ENCODE measurements at places on chromosomes 12 and 14.

- no peak for DNase-seq
Observed at GRCh38 chr12:63149909-63150712, 890 bp downstream of the AVPR1A start.

DNA sequence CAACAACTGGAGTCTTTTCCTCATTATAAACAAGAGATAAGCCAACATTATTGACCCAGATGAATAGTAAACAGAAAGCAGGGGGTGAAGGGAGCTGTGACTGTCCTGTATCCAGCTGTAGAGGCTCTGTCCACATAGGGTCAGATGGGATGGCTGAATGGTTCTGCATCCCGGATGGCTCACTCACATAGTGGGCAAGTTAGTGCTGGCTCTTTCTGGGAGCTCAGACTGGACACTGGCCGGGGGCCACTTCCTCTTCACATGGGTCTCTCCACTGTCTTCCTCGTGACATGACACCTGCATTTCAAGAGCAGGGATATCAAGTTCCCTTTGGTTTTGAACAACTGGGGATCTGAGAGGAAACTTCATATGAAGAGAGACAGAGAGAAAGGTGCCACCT lies 969.6 kb upstream of the TMEM132C start:
- DNase-seq: no peak

GRCh38 chr12:130557886-130558765 lies 158.0 kb downstream of the RIMBP2 start:
- DNase-seq: no peak

GRCh38 chr12:14970473-14970872 lies 2.4 kb upstream of the PDE6H start:
- no peak for DNase-seq

GRCh38 chr14:73755434-73756014 lies 41.3 kb upstream of the PNMA1 start:
- DNase-seq: no peak

- DNase-seq: no peak
Observed at GRCh38 chr14:68143341-68143841, 323.8 kb downstream of the RAD51B start.

DNA sequence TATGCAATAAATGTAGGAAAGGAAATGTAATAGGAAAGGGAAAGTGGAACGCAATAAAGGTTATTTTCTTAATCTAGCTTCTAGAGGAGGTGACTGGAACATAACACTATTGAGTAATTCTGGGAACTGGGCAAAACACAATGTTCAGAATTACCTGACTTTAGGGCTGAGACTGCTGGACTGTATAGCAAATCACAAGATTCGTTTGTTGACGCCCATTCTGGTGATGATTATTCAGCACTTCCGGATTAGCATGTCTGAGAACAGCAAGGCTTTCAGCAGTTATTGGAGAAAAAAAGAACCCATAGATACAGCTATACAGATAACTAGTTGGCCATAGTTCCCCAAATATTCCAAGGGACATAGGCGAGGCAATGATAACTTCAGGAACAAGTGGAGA lies 2.3 kb upstream of the KLRD1 start:
- DNase-seq: no peak

GRCh38 chr14:31781578-31781977 lies 220.4 kb downstream of the NUBPL start:
- DNase-seq: no peak

GRCh38 chr14:70640938-70641547 lies 673 bp upstream of the TTC9 start:
- peak; percentile 29 for DNase-seq

DNA sequence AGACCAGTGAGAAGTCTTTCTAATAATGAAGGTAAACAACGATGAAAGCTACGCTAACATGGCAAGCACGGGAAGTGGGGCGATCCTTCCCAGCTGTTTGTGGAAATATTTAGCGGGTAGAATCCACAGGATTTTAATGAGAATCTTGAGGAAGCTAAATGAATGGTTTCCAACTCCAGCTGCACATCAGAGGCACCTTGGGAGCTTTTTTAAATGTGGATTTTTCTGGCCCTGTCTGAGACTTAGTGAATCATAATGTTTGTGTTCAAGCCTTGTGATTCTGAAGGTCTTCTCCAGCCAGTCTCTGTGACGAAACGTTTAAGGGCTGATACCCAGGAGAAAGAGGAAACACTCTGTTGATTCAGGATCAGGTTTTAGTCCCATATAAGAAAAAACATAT lies 169.8 kb downstream of the CAPZA3 start:
- DNase-seq: no peak

GRCh38 chr12:91210618-91211017 lies 28.0 kb upstream of the DCN start:
- no peak for DNase-seq

DNA sequence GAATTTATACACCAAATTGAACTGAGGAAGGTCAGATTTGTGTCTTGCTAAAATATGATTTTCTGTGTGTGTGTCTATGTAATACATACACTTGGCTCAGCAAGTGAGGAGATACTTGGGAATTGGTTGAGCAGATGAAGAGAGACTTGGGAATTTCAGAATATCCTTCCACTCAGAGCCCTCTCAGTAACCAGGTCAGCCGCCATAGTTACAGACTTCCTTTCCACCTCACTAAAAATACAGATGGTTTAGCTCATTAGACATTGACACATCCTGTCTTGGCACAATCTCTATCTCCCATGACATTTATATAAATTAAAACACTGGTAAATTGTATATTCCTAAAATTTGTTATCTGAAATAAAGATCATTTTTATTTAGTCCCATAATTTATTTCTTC lies 15.9 kb downstream of the PIK3C2G start:
- no peak for DNase-seq

DNA sequence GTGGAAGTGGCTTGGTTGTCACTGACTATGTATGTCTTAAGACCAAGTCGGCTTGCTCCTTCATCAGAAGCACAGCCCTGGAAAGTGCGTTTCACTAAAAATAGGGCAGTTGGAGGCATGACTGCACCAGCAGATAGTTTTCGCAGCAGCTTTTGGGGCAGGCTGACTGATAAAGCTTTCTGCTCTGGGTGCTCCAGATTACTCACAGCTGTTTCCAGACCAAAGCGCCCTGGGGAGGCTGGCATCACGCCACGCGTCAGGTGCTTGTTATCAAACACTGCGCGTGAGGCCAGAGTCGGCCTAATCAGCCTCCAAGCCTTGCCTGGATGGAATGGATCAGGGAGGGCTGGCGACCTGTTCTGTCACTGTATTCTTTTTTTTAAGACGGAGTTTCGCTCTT lies 13.3 kb upstream of the LRRC10 start:
- no peak for DNase-seq

GRCh38 chr12:113586461-113586860 lies 114.8 kb upstream of the LHX5 start:
- DNase-seq: no peak

DNA sequence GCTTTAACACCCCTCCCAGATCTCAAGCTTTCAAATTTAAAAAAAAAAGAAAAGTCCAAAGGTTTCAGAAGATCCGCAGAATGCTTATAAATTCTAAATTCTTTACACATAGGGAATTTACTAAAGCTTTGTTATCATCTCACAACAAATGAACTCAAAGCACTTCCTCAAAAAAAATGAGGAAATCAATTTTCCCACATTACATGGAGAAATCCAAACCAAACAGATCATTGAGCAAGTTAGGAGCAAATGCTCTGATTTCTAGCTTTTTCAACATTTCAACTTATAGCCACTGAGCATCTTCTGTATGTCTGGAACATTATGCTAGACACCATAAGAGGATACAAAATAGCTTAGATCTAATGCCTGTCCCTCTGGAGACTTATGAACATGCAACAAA lies 161.0 kb downstream of the CEP128 start:
- DNase-seq: no peak

- DNase-seq: no peak
Observed at GRCh38 chr12:110680032-110680431, 8.9 kb downstream of the HVCN1 start.

GRCh38 chr12:7948589-7949260 lies 12.7 kb upstream of the SLC2A3 start:
- DNase-seq: no peak

DNA sequence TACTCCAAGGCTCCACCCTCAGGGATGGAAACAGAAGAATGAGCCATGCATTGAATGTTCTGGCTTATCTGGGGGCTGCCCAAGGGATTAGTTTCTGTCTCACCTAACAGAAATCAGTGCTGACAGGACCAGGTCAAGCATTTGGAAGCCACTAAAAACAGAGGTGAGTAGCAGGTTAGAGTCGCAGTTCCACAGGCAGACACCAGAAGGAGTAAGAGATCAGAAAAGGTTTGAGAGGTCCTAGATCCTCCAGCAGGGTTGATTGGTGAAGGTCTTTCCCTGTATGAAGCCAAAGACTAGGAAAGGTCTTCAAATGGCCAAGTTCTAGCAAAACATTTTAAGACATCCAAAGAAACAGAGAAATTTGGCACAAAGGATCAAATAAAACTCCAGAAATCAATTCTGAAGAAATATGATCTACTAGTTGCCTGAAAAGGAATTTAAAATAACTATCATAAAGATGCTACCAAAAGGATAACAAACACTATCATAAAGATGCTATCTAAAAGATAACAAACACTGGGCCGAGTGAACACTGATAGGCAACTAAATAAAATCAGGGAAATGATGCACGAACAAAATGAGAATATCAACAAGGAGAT lies 19.5 kb upstream of the TTC9 start:
- peak; percentile 48 for DNase-seq

DNA sequence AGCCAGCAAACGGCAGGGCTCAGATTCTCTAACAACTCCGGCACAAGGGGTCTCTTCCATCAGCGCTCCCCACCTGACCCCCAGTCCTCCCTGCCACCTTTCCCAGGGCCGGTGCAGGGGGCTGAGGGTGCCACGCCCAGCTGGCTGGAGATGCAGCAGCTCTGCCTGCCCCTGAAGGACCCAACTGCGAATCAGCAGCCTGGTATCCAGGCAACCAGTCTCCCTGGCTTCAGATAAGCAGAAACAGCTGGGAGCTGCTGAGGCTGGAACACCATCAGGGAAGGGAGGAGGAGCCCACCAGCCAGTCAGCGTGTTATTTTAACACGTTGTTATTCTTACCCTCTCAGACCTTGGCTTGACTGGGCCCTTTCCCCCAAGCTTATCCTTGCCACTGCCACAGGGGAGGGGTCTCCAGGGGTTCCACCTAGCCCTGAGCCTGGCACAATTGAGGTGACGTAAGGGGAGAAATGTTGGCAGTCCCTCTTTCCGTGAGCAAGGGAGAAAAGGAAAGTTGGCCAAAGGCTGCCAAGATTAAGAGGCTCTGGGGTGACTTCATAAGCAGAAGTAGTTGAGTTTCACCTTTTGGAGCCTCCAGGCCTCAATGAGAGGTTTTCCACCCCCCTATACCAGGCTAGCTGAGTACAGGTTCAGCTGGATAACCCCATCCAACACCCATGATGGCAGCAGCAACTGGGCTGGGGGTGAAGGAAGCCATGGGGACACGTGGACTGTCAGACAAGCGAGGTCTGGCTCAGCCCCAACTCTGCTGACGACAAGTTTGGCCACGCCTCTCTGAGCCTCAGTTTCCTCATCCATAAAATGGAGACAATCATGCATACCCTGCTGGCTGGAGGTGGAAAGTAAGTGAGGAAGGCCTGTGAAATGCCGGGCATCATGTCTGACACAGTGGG lies 91.1 kb downstream of the IRF2BPL start:
- no peak for DNase-seq

DNA sequence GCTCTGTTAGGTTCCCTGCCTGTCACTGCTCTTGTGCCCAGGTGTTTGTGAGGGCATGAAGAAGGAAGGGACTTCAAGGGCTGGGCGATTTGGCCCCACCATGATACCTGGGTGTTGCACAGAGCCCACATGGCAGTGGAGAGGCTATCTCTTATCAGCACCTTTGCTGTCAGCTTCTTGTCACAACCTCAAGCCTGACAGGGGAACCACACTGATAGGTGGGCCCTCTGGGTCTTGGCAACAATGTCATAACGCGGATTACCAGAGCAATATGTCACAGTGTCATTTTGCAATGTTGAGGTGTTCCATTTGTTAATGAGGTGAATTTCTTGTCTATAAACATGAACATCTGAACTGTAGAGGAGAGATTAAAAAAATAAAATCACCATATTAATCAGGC lies 22.9 kb upstream of the CACNA1C start:
- DNase-seq: no peak

DNA sequence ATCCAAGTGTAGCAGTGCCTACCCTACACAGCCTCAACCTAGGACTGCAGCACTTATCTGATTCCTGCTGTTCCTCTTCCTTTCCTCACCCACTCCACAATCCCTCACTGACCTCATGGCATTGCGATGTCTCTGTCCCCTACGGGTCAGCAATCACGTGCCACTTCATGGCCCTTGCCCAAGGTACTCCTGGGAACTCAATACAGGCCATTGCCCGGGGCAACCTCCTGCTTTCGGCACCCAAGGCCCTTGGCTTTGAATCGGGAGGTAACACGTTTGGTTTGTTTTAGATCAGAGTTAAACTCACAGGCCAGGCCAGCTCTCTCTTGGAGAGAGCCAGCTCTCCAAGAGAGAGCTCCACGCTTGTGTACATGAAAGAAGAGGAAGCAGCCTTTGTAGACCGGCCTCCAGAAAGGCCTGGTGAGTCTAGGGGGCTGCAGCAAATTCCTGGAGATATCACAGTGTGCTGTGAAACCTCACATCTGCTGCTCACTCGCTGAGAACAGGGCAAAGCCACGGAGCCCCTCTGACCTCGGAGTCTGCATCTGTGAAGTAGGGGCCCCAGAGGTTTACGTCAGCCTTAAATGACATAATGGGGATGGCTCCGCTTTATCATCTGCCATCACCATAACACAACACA lies 12.2 kb downstream of the CLMN start:
- no peak for DNase-seq

- no peak for DNase-seq
Observed at GRCh38 chr14:24399999-24400718, 1.4 kb downstream of the NYNRIN start.

DNA sequence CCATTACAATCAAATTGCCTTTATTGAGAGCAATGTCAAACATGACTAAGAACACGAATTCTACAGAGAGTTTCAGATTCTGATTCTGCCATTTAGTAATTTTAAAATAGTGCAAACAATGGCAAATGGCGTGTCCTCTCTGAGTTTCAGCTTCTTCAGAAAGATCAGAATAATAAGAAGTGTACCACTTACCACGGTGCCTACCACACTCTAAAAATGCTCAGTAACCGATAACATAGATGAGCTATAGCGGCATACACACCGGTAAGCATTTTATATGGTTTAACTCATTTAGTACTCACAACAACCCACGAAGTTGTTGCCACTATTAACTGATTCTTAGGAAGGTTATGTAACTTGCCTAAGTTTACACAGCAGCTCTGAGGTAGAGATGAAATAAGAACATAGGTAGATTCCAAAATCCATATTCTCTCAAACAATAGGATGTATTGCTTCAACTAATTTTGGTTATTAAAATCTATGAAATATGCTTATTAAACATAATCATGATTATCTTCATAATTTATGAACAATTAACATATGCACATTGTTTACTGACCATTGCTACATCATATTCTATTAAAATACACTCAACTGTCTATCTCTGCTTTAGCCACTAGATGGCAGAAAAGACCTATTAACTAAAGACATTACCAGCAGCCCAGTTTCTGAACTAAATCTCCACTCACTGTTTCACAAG lies 38.3 kb downstream of the SLC6A15 start:
- DNase-seq: no peak
